CD4-positive, alpha-beta T cell treated with Interleukin-1 beta for 1 hour (primary cell): ENCODE measurements at places on chromosomes 12 and 14.

GRCh38 chr14:79965896-79966295, 245.4 kb downstream of the DIO2 start:
- no peak for DNase-seq

DNA sequence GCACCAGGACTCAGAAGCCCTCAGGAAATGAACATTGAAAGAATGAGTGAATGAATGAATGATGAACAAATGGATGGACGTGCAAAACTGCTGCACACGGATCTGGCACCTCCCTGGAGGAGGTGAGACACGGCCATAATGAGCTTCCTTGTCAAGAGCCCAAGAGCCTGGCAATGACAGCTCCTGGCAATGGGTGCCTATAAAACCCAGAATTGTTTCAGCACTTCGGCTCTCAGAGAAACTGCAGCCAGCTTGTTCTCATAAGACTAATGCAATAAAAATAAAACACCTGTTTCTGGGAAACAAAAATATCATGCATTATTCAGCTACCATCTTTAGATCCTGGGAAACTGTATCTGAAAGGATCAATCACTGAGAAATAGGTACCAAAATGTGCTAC, 200.5 kb upstream of the SFSWAP start:
- no peak for DNase-seq

- peak; percentile 77 for DNase-seq
These were observed 1.3 kb downstream of the BAZ2A start for GRCh38 chr12:56628671-56629458.

- no peak for DNase-seq
These were observed 10.4 kb upstream of the GPR132 start for GRCh38 chr14:105075379-105076295.

- peak; percentile 6 for DNase-seq
These were observed at the start of the genes LRRIQ1 and TSPAN19 for GRCh38 chr12:85036234-85036707. LRRIQ1 (plus strand) TSS chr12:85036351; CDS start chr12:85038177, 1,826 bp downstream. TSPAN19 (minus strand) TSS chr12:85036277; CDS start chr12:85029946, 6,331 bp downstream.

- no peak for DNase-seq
These were observed 19.4 kb upstream of the SNX6 start for GRCh38 chr14:34649344-34649743.

DNA sequence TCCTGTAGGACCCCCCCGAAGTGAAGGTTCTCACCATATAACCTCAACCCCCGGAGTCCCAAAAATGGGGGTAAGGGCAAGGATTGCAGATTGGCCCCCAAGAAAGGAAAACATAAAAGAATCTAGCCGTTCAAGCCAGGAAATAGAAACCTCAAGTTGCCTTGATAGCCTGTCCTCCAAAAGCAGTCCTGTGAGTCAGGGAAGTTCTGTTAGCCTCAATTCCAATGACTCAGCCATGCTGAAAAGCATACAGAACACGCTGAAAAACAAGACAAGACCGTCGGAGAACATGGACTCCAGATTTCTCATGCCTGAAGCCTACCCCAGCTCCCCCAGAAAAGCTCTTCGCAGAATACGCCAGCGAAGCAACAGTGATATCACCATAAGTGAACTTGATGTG, 344.2 kb upstream of the RGS6 start:
- DNase-seq: no peak

DNA sequence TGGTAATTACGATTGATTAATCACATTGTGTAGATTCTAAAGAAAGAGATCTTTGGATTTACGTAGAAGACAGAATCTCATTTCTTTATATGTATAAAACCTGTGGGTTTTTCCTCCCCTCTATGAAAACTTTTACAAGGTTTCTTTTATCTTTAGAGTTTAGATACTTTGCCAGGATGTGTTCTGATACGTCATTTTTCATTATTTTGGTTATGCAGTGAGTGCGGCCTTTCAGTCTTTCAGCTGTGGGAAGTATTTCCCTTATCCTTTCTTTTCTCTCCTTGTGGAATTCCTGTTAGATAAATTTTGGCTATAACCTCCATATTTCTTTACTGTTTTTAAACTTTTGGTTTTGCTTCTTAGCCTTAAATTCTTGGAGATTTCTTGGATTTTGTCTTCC, 92.7 kb downstream of the TTLL5 start:
- DNase-seq: no peak

DNA sequence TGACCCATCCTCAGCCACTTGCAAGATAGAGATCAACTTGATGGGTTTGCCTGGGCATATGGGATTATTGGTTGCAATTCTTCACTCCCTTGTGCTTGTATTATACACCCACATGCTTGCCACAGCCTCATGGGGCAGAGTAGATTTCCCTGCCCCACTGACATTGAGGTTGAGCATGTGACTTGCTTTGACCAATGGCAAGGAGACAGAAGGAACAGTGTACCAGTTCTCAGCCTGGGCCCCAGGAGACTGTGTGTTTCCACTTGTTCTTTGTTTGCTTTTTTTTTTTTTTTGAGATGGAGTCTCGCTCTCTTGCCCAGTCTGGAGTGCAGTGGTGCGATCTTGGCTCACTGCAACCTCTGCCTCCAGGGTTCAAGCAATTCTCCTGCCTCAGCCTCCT, 31.8 kb downstream of the CALM1 start:
- DNase-seq: no peak

DNA sequence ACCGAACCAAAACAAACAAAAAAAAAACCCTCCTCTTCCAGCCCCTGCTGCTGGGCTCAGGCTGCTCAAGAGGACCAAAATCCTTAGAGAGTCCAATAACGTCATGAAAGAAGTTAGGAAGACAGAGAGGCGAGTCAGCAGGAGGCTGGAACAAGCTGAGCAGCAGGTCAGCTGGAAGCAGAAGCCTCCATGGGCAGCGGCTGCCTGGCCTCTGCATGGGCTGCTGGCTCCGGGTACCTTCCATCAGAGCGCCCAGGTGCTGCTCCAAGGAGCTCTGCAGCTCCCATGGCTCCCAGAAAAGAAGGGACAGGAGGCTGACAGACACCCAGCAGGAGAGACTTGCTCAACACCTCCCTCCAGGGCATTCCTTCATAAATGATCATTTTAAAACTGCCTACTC, 3.2 kb upstream of the KRT2 start:
- DNase-seq: no peak

DNA sequence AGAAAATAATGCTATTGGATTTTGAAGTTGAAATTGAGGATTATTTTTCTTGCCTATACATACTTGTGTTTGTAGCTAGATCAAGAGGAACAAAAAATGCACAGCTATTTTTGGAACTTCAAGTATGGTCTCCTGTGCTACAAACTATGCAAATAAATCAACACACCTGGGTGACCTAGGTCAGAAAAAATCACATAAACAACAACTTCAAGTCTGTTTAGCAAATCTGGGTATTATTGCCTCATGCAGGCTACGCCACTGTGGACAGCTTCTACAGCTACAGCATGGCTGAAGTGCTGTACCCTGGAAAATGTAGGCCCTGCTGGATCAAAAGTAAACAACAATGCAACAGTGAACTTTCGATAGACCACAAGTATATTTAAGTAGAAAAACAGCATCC, 87.5 kb downstream of the SLC6A15 start:
- no peak for DNase-seq

DNA sequence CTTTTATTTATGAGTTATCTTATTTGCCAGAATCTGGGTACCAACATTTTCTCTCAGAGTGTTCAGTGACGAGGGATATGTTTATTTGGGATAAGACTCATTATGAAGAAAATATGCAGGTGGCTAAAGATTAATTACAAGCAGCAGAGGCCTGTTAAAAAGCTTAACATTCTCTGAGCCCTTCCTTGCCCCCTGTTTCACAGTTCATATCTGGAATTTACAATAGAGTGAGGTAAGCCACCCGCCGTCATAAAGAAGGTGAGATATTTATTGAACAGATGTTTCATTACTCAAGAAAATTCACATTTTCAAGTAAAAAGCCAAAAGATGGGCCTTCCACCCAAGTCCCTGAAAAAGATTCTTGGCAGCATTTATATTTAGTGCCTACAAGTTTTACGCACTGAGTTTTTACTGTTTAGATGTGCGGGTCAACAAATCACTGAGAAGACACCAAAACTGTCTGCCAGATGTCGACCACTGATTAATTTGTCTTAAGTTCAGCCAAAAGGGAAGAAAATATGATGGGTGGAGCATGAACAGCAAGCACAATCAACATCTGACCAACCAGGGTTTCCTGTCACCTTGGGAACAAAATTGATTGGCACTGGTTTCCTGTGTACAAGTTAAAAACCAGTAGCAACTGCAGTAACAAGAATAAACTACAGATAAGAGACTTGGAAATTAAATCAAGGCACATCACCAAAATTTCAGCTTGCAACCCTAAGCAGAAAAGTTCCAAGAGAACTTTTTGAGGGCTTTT, 85.5 kb upstream of the PTPRB start:
- peak; percentile 21 for DNase-seq

GRCh38 chr14:97706819-97707218, 909.6 kb downstream of the VRK1 start:
- no peak for DNase-seq
